NCI-H345 (cell line): ENCODE measurements at places on chromosomes 12 and 14.

- no peak for DNase-seq
These were observed 33.6 kb upstream of the SLC5A8 start for GRCh38 chr12:101243616-101244015.

GRCh38 chr12:28631831-28632230 is 441.6 kb downstream of the CCDC91 start:
- no peak for DNase-seq

DNA sequence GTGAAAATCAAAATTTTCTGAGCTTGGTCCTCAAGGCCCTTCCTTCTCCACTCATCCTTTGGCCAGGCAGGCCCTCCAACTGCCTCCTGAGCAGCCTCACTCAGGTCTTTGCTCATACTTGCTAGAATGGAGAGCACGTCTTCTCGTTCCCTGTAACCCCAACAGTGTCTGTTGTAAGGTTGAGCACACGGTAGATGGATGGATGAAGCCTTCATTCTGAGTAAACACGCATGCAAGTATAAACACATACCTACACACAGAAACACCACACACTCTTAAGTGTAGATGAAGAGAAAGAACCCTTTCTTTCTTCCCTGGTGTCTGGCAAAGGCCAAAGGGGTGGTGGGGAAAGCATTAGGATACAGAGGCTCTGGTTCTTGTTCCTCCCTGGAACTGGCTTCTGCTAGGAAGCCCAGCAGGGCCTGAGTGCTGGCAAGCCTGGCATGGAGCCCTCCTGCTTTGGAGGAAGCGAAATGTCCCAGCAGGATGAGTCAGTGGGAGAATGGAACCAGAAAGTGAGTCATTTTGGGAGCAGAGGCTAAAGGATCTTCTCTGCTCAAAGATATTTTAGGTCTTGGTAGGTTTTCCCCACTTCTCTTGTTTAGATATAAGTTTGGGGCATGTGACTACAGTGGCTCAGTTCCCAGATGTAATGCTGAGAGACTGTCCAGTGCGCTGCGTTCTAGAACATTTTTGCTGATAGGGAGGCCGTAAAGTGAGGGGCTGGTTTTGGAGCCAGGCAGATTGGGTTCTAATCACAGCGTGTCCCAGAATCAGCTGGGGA is 127.4 kb downstream of the CACNA1C start:
- DNase-seq, result no peak

DNA sequence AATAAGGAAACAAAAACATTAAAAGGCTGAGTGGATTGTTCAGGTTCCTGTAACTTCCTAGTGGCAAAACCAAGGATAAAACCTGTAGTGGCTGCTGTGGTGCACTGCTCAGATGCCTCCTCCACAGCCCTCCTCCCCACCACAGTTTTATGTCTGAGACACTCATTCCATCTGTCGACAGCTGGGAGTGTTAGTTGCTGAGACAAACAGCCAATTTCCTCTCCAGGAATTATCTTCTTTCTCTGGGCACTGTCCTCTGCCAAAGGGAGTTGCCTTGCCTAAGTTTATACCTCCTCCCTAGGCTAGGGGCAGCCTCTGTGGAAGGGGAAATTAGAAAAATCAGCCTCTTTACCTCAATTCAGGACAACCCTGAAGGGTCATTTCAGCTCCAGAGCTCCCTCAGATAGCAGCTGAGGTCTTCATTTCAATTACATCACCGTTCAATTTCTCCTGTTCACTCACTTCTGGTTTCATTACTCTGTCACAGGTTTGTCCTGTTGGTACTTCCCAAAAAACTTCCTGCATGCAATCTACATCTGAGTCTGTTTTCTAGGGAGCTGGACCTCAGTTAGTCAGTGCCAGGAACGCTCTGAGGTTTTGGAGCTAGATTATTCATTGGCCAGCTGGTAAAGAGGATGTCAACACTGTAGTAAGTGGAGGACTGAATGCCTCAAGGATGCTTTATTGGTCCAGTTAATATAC is 74.9 kb upstream of the ATP2B1 start:
- DNase-seq, result no peak

GRCh38 chr14:35965400-35965799 is 139.3 kb downstream of the BRMS1L start:
- no peak for DNase-seq

DNA sequence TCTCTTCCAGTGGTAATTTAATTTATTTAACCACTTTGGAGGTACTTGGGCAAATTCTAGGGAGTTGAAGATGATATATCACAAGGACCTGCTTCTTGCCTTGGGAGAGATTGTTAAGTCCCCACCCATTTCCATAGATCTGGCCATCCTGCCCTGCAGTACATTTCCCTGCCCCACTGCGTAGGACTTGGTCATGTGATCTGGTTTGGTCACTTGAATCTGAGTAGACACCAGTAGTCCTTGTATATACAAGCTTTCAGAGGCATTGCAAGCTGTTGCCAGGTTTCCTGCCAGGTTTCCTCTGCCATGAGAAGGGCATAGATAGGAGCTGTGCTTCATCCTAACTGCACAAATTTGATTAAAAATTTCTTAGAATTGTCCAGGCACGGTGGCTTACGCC is 200.0 kb downstream of the ADAMTS20 start:
- no peak for DNase-seq

GRCh38 chr14:93051600-93052546 is 63.9 kb downstream of the ITPK1 start:
- no peak for DNase-seq
